H1 (cell line): ENCODE measurements at places on chromosomes 5 and 9. TPM values are rescaled to one million over a fixed set of nuclear protein-coding genes. Genes with fewer than 3 reads are reported as not detected.

DNA sequence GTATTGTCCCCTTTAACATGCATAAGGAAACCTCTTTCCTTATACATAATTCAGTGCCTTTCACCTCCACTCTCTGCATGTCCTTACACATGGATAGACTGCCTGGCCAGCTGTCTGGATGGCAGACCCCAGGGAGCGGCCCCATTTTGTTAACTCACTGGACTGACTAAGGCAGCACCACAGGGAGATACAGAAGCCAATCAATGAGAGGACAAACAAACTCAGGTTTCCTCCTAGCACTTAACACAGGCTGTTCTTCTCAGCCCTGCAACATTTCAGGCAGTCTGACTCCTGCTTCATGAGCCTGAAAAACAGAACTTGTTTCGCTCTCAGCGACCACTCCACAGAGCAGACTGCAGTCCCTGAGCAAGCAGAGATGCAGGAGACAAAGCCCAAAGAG is 135.4 kb upstream of the RASEF start:
- no peak for DNase-seq

GRCh38 chr5:111472579-111472978 is 39.8 kb downstream of the STARD4 start:
- DNase-seq: no peak

- DNase-seq: no peak
These were observed 56.4 kb upstream of the LARP1 start for GRCh38 chr5:154698763-154699162.

GRCh38 chr5:81334304-81335061 is 33.1 kb downstream of the ZCCHC9 start:
- no peak for DNase-seq

The NRG2 gene
- 0.21 and 0.54 TPM in 2 replicates for total RNA-seq

DNA sequence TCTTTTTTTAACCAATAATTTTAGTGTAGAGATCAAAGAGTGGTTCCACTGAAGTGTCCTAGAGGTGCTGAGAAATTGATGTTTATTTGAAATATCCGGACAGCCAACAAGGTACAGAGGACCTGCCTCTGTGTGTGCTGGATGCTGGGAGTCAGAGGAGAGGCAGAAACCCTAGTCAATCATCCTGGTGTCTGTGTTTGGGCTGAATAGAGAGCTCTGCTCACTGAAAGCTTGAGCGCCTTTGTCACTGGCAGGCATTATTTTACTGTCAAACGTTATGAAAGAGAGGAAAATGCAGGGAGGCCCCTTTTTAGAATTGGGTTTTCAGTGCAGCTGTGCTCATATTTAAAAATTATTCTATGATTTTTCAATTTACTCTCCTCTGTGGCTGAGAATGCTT is 480.3 kb upstream of the TYRP1 start:
- no peak for DNase-seq

DNA sequence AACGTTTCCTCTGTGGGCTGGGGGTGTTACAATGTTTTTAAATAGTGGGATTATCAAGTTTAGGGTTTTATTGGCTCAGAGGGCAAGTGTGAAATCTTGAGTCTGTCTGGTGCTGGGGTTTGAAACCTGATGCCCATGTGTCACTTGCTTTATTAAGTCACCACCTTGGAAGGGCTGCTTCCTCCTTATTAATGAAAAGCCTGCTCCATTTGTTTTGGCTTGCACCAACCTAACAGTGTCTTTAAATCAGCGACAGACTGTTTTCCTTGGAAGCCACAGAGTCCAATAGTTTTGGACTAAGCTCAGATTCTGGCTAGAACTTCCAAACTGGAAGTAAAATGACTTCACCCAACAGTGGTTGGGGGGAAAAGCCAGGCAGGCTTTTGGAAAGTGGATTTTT is 10.7 kb upstream of the PALM2AKAP2 start:
- DNase-seq: no peak

DNA sequence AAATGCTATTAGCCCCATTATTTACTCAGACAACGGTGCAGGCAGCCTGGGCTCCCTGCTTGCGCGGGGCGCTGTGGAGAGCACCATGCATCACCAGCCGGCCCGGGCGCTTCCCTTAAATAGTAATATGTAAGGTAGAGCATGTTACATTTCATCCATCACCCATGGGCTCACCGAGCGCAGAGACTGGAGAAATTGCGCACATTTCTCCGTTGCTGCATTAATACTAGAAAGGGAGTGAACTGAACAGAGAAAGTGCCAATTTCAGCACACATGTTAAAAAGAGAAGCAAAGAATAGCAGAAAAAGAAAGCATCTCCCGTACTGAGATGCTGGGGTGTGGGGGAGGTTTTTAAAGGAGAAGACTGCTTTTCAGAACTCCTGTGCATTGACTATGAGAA is 400.3 kb downstream of the ZSWIM6 start:
- no peak for DNase-seq

The TMEM252 gene
- total RNA-seq: not detected in 2 replicates

DNA sequence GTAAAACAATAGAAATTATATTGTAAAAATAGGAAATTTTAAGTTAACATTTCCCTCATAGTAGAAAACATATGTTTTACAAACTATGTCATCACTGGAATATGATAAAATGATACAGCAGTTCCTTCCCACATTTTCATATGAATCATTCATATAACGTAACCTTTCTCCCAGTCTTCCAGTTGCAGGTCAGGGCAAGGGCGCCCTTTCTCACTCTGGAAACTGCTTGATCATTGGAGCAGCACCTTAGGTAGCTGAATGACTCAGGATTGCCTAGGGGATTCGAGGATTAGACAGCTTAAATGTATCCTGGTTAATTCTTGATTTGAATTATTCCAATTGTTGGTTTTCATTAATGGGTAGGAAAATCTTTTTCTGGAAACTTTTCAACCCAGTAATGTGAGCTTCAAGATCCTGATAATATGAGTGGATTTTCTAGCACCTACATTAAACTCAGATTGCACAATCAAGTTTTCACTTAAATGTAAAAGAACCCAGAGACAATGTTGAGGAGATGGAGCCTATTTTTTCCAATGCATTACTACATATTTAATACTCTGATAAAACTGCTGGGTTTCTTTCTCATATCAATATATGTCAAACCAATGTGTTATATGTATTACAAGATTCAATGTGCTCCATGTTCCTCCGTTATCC is 32.6 kb upstream of the ANXA1 start:
- no peak for DNase-seq

DNA sequence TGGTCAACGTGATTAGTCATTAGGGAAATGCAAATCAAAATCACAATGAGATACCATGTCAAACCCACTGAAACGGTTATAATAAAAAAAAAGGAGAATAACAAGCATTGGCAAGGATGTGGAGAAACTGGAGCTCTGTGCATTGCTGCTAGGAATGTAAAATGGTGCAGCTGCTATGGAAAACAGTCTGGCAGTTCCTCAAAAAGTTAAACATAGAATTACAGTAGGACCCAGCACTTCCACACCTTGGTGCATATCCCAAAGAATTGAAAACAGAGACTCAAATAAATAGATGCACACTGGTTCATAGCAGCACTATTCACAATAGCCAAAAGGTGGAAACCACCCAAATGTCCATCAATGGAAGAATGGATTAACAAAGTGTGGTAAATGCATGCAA is 201.5 kb upstream of the TUT7 start:
- no peak for DNase-seq

DNA sequence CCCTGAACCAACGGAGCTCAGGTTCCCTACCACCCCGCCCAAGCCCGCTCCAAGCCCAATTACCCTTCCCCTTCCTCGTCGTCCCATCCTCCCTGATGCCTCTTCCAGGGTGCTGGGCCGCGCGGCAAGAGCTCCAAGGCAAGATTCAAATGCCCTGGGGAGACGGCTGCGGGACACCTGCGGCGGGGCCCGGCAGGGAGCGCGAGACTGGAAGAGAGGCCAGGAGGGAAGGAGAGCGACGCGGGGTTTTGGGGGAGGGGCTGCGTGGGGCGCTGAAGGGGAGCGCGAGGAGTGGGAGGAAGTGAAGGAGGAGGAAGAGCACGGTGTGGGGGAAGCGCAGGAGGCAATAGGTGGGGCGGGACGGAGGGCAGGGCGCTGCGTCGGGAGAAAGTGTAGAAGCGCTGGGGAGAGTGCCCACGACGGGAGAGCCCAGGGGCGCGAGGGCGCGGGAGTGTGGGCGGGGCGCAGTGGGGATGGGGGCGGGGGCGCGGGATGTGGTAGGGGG is 975 bp upstream of the NXNL2 start:
- DNase-seq: peak; percentile 78

DNA sequence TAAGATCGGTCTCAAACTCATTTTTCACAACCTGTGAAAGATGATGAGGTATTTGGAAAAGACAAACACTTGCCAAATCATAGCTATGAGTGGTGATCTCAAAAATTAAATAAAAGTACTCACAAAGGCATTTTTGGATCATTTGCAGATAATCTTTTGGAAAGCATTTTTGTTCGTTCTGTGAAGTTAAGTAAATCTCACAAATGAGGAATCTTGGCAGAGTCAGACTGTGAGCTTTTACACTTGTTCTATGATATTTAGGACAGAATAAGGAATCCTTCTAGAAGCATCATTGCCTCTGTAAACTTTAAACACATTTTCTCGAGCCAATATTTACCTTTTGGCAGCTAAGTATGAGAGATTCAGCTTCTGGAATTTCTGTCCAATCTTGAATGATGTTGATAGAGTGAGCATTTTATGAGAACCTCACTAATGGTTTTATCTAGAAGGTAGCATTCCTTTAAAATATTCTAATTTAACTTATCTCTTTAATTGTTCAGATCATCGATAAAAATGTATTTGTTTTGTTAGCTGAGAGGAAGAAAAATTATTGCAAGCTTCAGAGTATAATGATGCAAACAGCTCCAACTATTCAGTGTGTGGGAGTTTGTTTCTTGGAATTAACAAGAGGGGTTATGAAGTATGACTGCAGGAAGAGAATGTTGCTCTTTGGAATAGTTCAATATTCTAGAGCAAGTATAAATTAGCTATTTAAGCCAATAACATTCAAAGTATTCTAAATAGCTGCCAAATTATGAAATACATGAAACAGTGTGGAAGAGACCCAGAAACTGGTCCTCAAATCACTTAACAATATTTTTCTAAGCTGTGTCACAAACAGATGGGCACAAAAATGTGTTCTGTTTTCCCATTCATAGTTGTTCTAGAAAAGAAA is 48.6 kb upstream of the SLCO6A1 start:
- no peak for DNase-seq

DNA sequence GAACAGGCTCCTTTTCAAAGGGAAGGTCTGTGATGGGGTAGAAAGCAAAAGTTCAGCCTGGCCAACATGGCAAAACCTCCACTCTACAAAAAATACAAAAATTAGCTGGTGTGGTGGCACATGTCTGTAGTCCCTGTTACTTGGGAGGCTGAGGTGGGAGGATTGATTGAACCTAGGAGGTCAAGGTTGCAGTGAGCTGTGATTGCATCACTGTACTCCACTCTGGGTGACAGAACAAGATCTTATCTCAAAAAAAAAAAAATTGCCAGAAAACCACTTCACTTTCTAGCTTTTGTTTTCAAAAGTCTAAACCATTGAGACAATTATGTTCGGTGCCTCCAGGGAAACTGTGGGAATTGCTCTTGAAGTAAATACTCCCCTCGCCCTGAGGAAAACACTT is 43.5 kb downstream of the S100Z start:
- no peak for DNase-seq

The PAX5 gene
- 0.13 and 0.43 TPM in 2 replicates for total RNA-seq

GRCh38 chr5:139410993-139411828 is 7.3 kb upstream of the SPATA24 start:
- DNase-seq: no peak

DNA sequence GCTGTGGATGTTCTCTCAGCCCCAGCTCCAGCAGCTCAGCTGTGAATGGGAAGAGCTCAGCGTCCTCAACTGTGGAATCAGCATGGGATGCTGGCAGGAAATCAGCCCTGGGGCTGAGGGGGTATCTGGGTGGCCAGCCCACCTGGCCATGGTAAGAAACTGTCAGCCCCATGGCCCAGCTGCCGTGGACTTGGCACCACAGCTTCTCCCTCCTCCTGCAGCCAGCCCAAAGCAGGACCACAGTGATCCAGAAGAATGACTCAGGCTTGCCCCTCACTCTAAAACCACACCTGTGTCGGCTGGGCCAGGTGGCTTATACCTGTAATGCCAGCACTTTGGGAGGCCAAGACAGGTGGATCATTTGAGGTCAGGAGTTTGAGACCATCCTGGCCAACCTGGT is 48.0 kb downstream of the SAR1B start:
- no peak for DNase-seq

DNA sequence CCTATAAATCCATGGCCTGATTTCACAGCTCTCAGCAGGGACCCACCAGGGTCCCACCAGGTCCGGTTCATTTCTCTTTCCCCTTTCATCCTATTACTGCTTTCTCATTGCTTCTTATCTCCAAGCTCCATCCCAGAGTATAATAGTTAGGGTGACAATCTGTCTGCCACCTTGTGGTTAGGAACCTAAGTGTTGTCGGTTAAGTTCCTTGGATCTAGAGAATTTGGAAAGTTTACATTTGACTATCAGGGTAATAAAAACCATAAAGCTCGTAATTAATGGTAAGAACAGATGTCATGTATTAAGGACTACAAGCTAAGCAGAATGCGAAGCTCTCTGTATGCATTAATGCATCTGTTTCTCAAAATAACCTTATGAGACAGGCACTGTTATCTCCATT is 259.1 kb downstream of the SH3GL2 start:
- DNase-seq: no peak
